Cerebellum (tissue), 4 donors: ENCODE measurements at places on chromosomes 12 and 14. TPM values are rescaled to one million over a fixed set of nuclear protein-coding genes. Genes with fewer than 3 reads are reported as not detected.

The ACVRL1 gene
- total RNA-seq: 12.3 TPM

GRCh38 chr14:23093991-23094665 is 808 bp downstream of the ACIN1 start:
- DNase-seq: no peak

DNA sequence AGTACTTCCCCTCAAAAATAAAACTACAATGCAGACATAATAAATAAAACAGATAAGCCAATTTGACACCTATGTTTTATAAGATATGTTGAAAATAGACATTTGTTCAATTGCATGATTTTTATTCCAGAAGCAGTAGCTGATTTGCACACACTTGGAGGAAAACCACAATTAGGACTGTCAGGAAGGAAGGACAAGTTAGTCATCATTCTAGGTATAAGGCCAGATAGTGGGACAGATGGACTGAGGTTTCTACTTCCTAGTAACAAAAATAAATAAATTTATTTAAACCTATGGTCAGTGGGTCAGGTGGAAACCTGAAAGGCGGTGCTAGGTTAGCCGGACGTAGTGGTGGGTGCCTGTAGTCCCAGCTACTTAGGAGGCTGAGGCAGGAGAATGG is 141.8 kb upstream of the RASSF8 start:
- no peak for DNase-seq

DNA sequence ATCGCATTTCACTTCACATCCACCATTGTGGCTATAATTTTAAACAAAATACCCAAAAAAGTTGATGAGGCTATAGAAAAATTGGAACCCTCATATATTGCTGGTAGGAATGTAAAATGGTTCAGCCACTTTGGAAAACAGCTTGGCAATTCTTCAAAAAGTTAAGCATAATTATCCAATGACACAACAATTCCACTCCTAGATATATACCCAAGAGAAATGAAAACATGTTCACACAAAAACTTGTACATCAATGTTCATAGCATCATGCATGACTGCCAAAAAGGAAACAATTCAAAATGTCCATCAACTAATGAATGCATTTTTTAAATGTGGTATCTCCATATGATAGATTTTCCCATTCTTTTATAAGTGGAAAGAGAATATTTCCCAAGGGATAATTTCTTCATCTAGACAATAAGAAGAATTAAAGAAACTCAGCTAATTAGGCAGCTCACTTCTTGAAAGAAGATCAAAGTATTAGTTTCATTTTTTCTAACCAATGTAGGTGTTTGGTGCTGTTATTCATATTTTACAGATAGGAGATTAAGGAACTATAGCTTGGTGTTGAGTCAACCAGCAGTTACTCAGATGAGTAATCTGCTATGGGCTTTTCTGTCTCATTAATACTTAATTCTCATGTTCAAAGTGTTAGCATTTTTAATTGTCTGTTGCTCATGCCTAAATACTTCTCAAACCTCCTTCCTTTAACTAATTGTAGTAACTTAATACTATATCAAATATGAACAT is 32.8 kb downstream of the YEATS4 start:
- DNase-seq: no peak

DNA sequence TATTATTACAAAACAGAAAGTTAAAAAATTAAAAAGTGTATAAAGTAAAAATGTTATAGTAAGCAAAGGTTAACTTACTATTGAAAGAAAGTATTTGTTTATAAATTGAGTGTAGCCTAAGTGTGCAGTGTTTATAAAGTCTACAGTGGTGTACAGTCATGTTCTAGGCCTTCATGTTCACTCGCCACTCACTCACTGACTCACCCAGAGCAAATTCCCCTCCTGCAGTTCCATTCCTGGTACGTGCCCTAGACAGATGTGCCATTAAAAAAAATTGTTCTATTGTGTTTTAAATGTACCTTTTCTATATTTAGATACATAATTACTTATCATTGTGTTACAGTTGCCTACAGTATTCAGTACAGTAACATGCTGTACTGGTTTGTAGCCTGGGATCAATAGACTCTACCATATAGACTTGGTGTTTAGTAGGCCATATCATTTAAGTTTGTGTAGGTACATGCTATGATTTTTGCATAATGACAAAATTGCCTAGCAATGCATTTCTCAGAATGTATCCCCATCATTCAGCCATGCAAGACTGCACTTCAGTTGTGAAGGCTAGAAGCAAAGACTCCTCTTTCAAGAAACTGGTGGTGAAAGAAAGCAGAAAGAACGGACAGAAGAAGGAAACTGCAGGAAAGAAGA is 100.6 kb downstream of the DACT1 start:
- no peak for DNase-seq

The IGF1 gene
- total RNA-seq: 7.1 TPM

- no peak for DNase-seq
Observed at GRCh38 chr14:69428289-69428998, 30.0 kb downstream of the SLC39A9 start.

DNA sequence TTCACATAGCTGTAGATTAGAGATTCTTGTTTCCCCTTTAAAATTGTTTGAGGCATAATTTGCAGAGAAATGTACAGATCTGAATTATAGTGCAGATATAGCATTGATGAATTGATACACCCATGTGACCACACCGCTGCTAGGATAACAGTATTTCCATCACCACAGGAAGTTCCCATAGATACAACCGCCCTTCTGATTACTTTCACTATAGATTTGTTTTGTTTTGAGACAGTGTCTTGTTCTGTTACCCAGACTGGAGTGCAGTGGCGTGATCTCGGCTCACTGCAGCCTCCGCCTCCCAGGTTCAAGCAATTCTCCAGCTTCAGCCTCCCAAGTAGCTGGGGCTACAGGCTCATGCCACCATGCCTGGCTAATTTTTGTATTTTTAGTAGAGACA is 8.8 kb upstream of the ASPG start:
- no peak for DNase-seq
